ENCODE measurements at places on chromosomes 12 and 14. TPM values are rescaled to one million over a fixed set of nuclear protein-coding genes. Genes with fewer than 3 reads are reported as not detected.

RNASE13 gene
- not detected for total RNA-seq

DNA sequence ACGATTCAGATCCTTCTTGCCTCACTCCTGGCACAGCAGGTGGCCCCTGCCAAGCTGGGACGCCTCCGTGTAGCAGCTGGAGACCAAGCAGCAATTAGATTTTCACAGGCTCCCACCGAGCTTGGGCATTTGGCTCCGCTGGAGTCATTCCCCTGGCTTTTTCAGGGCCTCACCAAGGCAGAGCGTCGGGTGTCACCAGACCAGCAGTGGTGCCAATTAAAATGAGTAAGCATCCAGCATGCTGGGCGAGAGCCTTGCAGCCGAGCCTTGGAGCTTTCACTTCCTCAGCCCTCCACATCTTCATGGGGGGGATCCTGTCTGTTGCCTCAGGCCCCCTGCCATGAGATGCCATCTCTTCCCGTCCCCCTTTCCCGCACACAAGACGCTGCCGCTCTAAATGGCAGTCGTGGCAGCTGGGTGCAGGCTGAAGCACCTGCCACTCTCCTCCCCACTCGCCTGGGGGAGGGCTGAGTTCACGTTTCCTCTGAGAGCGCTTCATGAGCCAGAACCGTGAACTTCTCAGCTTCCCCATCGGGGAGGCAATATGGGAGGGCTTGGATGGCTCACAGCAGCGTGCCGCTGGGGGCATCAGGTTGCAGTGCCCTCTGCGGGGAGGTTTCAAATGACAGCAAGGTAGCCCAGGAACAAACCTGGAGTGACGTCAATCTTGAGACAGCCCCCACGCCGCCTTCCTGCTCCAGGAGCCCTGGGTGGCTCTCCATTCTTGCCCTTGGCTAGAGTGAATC lies 11.7 kb downstream of the TPCN1 start:
- ATAC-seq = no peak

NRXN3 gene
- total RNA-seq = 0.60 TPM

DNA sequence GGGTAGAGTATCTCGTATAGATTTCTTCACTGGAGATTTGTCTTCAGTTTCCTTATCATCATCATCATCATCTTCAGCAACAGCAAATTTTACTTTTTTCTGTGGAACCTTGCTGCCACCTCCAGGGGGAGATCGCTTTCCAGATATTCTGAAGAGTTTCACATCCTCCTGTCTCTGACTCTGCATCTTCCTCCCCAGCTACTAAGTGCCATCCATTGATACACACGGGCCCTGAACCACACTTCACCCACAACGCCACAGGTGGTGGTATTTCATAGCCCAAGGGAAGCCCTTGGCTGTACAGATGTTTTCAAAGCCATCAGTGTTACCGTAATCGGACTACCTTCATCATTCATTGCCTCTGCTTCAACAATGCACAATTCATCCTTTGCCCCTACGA lies 82.2 kb downstream of the PPP2R5C start:
- ATAC-seq = peak; percentile 58

- no peak for ATAC-seq
Measured at GRCh38 chr14:72256055-72256454, 323.8 kb downstream of the RGS6 start.

- no peak for ATAC-seq
Measured at GRCh38 chr12:54349679-54350078, 14.6 kb downstream of the GPR84 start.

GLIPR1L2 gene
- total RNA-seq = 0.24 TPM

DNA sequence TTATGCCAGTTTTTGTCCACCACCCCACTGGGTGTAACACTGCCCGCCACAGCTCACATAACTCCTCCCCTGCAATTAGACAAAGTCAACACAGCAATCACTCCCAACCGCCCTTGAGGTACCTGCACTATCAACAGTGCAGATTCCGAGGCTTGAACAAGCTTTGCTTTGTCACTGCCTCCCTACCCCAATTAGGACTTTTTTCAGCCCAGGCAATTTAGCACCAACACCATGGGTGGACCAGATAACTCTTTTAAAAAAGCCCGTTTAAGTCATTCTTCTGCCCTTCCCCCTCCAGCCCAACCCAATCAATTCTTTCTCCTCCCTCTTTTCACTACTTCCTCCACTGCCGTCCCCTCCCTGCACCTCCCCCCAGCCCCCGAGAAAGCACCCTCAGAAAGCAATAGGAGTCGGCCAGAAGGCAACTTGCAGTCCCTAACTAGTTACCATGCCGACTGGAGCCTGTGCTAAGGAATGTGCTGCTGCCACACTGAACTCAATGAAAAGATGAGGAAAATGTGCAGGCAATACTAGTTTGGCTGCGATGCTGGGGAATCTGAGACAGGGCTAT lies 45.7 kb upstream of the OTX2 start:
- ATAC-seq = no peak

OAS3 gene
- total RNA-seq = 33.6 TPM

GYS2 gene
- 0.68 TPM for total RNA-seq

DNA sequence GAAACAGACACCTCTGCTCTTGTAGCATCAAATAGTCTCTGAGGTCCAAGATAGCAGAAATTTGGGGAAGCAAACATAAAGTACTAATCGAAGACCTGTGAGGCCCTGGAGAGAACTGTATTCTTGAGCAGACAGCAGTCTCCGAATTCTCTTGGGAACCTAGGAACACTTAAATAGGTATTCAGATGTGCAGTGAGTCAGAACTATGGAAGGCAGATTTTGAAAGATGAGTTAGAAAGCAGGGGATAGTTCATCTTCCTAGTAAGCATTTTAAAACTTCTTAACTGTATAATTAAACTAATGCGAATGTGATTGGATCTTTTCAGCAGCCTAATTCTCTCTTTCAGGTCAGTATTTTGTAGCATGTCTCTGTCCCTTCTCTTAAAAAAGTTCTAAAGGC lies 30.6 kb downstream of the NAA30 start:
- no peak for ATAC-seq

GRCh38 chr14:24463017-24463883 lies 20.7 kb upstream of the SDR39U1 start:
- ATAC-seq = no peak

GRCh38 chr12:71448150-71448581 lies 8.6 kb downstream of the LGR5 start:
- no peak for ATAC-seq

DNA sequence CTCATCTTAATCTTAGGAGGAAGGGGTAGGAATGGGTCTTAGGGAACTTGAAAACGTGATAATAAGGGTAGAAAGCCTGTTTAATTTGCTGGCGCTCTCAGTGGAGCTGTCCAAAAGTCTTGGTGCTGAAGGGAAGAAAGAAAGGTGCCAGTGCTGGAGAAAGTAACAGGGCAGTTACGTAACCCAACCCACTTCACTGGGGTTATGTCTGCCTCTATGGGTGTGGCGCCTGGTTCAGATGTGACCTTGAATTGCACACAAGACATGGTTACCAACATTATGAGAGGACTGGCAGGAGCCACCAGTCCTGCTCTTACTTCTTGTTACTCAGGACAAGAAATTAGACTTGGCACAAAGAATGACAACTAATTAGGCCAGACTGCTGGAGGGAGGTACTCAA lies 18.6 kb upstream of the GPATCH2L start:
- no peak for ATAC-seq

GNB3 gene
- not detected for total RNA-seq

CLMN gene
- 9.6 TPM for total RNA-seq

DNA sequence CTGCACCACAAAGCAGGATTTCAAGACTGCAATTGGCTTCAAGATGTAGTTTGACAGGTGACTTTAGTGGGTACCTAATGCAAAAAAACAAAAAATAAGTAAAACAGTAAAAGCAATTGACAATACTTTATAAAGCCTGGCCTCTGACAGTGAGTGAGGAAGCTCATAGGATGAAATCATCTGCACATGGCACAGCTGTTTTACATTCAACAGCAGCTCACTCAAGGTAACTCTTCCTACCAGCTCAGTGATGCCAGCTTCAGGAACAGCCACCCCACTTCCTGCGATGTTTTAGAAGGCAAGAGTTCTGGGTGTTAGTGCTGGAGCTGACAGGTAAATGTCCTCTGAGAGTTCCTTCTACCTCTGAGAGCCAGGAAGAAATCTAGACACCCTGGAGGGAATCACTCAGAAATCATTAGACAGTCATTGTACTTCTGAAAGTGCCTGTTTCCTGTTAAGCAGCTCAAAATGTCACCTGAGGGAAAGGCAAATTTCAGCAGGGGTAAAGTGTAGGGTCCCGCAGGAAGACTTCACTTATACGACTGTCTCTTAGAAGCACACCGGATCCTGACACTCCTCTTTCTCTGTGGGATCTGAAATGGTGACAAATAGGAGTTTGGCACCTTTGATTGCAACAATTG lies 99.9 kb downstream of the FOXN3 start:
- no peak for ATAC-seq
